ENCODE measurements at places on chromosomes 16 and 17.
A peak's percentile ranks its signal among the peaks of the same experiment; 100 is the strongest.

GRCh38 chr16:68115851-68116250, 30.7 kb downstream of the NFATC3 start:
- DNase-seq, result no peak

GRCh38 chr17:10071141-10071540, 127.3 kb downstream of the GAS7 start:
- DNase-seq, result no peak

GRCh38 chr16:66399930-66400329, 27.2 kb upstream of the BEAN1 start:
- no peak for DNase-seq

DNA sequence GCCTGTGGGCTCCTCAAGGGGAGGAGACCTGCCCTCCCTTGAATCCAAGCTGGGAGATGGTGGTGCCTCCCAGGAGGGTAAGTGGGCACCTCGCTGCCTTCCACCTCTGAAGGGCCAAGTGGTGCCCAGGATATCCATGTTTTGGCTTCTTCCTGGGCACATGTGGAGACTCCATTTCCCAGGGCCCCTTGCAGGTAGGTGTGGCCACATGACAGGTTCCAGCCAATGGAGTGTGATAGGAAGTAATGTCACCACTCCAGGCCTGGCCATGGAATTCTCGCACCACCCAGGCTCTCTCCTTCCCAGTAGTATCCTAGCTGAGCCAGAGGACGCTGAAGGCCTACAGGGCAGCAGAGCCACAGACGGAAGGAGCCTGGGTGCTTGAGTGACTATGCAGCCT, 17.6 kb upstream of the PEMT start:
- DNase-seq, result no peak

GRCh38 chr17:55722742-55723487, at the start of gene TMEM100:
TMEM100 (minus strand) TSS chr17:55722864; CDS start chr17:55721070, 1,794 bp downstream.
- DNase-seq, result no peak

DNA sequence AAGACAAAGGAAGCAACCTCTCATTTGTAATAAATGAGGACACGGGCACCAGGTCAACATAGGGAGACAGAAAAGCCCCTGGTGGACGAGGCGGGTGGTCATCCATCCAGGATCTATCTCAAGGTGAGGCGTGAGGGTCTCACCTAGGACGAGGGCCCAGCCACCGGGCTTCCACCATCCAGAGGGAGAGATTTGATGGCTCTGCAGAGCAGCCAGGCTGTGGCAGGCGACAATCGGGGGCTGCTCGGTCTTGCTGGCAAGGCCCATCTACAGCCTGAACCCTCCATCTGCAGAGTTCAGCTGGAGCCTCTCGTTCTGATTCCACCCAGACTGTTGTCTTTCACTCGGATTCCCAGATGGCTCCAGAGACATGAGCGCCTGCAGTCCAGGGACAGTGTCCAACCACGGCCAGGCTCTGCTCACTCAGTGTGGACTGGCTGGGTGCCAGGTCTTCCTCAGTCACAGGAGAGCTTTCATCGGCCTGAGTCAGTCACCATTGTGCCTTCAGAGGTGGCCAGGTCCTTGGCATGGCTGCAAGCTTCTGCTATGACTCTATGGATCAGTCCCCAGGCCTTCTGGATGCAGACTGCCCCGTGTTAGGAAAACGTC, 5.9 kb downstream of the LITAFD start:
- no peak for DNase-seq

- no peak for DNase-seq
These were observed 13.8 kb downstream of the C17orf50 start for GRCh38 chr17:35774499-35774898.

DNA sequence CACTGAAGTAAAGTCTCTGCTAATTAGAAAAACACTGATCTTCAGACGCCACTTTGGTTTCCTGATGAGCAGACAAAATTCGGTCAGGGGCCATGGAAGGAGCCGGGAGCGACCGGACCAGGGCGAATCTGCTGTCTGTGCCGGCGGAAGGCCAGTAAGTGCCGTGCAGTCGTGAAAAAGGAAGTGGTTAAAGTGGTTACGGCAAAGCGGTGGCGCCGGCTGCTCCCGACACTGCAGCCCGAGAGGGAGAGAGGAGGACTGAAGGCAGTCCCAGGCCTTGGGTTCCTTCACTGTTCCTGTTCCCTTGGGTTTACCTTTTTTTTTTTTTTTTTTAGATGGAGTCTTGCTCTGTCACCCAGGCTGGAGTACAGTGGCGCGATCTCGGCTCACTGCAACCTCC, 17.3 kb upstream of the HEXD start:
- peak; percentile 78 for DNase-seq

GRCh38 chr17:17605729-17606088, 14.2 kb upstream of the PEMT start:
- DNase-seq, result peak; percentile 6

- DNase-seq, result no peak
These were observed 1629.5 kb upstream of the GOT2 start for GRCh38 chr16:60363566-60363965.

Data from inflammatory macrophage treated with lipopolysaccharide for 1 hour (primary cell).